Mesendoderm (in vitro differentiated cells): ENCODE measurements at places on chromosomes 5 and 9.

DNA sequence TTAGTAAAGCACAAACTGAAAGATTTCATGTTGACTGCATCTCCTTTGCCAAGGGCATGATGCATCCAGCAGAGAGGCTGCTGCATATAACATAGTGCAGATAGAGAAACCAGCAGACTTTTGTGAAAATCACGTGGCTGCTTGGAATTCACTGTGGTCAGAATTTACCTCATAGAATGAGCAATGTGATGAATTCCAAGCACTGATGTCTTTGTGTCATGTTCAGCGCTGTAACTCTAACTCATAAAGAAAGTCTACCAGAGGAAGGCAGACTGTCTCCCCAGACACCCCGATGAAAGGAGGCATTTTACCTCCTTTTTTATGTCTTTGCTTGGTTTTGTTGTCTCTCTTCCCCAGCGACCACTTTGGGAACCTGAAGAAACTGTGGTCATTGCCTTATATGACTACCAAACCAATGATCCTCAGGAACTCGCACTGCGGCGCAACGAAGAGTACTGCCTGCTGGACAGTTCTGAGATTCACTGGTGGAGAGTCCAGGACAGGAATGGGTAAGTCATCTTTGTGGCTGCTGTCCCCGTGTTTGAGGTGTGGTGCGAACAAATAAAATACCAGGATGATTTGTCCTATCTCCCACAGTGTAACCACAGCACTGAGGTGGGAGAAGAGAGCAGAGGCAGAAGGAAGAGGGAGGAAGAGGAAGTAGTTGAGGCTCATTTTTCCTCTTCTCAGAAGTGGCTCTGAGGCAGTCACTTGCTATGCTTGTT, 42.0 kb downstream of the ITK start:
- DNase-seq: no peak

GRCh38 chr9:12776513-12777055, 1.8 kb downstream of the LURAP1L start:
- DNase-seq: no peak

DNA sequence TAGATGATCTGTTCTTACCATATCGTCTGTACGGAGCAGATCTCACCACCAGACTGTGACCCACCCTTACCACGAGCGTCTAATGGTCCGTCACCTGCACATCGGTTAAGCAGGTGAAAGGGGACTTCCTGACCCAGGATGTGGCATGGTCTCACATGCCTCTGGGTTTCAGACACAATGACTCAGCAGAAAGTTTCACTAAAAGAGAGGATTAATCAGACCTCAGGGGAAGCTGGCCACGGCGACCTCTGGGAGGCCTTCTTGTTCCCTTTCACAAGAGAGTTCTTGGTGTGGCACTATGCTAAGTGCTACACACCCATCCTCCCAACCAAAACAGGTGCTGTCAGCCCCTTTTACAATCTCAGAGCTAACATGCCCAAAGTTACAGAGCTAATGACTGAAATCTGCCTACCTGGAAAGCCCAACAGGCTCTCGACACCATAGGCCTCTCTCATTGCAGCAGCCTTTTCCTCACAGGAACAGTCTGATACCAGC, 41.6 kb downstream of the ADAMTS12 start:
- DNase-seq: peak; percentile 80

DNA sequence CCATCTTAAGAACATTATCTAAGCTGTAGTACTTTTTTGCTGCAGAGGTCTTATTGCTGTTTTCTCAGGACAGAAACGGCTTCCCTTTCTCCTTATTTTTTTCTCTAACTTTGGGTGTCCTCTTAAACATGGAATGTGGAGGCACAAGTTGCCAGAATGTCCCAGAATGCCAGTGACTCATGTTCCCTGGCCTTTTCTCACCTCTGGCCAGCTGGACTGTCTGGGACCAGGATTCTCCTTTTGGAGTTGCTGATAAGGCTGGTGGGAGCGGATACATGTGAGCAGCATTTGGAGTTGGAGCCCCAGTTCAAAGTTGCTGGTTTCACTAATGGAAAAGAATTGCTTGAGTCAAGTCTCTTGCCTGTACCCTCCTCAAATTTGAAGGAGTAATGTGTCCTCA, 112.8 kb downstream of the ARHGAP26 start:
- DNase-seq: no peak

GRCh38 chr5:10140195-10140973, 109.3 kb downstream of the ATPSCKMT start:
- DNase-seq: peak; percentile 56

DNA sequence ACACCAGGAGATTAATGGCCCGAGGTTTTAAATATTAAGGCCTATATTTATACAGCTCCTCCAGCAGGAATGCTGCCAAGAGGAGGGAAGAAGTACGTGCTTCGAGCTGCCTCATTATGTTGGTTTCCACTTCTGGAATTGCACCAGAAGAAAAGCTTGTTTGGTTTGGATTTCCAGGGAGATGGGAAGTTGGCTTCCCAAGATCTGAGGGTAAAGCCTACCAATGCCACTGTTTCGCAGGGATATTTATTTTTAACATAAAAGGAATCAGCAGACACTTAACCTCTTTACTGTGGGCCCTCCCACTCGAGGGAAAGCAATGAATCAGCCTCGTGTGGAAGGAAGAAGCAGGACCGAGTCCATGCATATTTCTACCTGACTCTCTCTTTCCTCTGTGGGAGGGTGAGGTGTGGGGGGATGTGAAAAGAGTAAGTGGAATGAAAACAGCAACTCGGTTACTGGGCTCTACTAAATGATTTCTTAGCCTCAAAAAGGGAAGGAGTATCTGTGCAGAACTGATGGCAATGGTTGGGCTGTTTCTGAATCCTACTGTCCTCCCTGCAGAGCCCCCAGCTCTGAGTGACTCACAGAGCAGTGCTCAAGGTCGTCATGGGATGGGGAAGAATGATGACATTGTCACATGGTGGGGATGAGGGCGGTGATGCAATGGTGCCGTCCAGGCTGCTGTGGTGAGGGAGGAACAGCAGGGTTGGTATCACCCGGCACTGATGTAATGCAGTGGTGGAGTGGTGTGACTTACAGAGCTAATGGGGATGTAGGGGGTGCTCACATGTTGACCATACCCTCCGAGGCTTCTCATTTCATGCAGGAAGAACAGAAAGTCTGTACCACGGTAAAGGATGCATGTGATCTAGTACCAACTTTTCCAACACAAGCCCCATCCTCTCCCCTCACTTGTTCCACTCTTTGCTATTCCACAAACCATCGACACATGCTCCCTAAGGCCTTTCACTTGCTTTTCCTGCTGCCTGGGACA, 215.0 kb upstream of the PANK3 start:
- DNase-seq: peak; percentile 27

DNA sequence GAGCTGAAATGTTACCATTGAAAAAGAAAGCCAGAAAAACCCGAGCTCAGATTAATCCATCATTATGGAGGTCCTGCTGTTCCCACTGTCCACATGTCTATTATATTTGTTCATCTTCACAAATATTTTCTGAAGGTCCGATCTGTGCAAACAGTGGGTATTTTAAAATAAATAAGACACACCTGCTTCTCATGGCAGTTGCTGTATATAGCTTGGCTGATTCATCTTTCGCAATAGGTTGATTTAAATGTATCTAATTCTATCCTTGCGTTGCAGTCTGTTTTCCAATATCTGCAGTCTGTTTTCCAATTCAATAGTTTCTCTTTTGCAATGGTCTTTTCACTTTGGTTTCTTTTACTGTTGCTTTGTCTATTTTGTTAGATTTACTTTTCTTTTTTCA, 87.4 kb upstream of the PCA3 start:
- no peak for DNase-seq

- no peak for DNase-seq
Observed at GRCh38 chr5:137935190-137935589, 45.9 kb downstream of the PKD2L2 start.

DNA sequence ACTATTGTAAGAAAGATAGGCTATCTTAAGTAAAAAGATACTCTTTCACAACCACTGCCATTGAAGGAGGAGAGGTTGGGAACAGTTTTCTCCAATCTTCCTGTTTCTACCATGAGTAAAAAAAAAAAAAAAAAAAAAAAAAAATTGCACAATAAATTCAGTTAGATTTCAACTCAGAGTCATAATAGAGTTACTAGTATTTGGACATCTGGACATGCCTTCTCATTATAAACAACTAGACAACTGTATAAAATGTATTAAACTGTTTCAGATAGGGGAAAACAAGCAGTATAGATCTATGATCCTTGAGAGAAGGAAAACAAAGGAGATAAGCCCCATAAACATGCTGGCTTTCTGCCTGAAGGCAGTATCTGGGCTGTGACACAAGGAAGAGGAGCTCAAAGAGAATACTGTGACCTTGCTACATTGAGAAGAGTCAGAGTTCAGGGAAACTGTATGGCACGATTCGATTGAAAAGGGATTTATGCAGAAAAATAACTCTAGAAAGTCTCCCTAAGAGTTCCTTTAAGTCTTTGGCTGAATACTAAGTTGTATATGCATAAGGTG, 249.2 kb upstream of the POU5F2 start:
- DNase-seq: peak; percentile 71

- peak; percentile 91 for DNase-seq
Observed at GRCh38 chr5:73215891-73216610, 43.1 kb downstream of the TMEM174 start.

GRCh38 chr9:89648247-89649000, 43.6 kb downstream of the GADD45G start:
- no peak for DNase-seq

- DNase-seq: no peak
Observed at GRCh38 chr9:86470326-86470725, 116.1 kb upstream of the TUT7 start.

DNA sequence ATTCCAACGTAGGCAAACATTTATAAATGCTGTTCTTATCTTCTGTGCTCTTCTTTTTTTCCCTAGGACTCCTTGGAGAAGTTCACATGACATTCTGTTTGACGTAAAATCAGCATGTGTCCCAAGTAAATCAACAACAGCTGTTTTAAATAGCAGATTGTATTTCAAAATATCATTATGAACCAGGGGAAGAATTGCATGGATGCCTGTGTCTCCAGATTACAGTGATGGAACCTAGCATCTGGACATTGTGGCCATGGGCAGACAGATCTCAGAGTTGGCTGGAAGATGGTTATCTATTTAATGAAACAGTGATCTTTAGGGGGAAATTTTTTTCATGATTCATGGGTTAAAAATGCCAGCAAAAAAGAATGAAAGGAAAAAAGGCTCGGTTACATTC, 222.0 kb downstream of the MAN2A1 start:
- DNase-seq: no peak

DNA sequence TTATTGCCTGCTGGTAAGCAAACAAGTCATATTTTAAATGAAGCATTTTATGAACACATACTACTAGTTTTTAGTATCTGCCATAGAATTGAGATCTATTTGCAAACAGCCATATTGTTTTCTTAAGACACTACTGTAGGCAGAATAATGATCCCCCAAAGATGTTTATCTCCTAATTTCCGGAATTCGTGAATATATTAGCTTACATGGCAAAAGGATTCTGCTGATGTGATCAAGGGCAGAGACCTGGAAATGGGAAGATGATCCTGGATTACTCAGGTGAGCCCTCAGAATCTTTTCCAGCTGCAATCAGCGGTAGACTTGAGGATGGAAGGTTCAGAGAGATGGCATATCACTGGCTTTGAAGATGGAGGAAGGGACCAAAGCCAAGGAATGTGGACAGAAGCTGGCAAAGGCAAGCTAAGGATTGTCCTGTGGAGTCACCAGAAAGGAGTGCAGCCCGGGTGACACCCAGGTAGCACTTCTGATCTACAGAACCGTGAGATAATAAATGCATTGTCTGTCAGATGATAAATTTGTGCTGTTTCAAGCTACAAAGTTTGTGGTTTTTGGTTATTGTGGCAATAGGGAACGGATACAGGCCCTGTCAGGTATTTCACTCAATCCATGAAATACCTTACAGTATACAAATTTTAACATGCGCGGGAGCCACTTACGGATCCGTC, 1.0 kb upstream of the ERCC6L2 start:
- DNase-seq: peak; percentile 37

DNA sequence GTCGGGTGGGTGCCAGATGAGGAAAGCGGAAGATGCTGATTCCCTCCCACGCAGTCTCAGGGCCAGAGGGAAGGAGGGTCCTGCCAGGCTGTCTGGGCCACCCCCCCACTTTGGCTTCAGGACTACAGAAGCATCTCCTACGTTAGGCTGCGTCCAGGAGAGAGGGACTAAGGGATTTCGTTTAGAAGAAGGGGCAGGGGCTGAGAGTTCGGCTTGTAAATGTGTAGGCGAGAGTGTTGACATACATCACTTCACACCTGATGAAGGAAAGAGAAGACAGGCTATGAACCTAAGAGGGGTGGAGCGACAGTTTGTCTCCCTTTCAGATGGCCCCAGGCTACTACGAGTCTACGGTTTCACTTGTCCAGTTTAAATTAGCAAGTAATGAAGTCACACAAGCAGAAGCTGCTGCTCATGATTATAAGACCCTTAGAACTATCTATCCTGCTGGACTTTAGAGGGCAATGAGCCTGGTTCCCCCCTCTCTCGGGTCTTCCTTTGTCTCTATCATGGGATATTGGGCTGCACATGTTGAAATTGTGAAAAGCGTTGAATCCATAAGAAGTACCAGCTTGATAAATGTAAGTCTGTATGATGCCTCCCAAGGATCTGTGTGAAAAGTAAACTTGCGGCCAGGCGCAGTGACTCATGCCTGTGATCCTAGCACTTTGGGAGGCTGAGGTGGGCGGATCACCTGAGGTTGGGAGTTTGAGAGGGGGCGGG, 193.0 kb downstream of the AOPEP start:
- DNase-seq: no peak

DNA sequence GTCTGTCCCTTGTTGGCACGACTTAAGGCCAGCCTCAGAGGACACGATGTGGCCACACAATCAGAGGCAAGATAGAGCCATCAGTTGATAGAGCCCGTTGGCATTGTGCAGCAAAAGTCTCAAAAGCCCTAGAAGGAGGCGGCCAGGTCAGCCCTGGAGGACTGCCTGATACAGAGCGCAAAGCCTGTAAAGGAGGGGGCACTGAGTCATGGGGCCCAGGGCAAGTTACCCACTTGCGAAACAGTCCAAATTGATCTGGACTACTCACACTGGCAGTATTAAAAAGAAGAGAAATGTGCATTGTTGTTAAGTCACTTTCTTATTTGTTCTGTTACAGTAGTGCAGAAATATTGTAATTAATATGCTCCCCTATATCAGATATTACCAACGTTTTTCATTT, 51.5 kb downstream of the KLF9 start:
- no peak for DNase-seq

- peak; percentile 68 for DNase-seq
Observed at GRCh38 chr9:136694163-136694871, 7.1 kb upstream of the AGPAT2 start.

- peak; percentile 93 for DNase-seq
Observed at GRCh38 chr5:10441083-10441991, at the start of gene ROPN1L. Gene ROPN1L, plus strand, starts transcription at chr5:10441879. Its CDS starts 289 bp downstream, at chr5:10442168.

GRCh38 chr9:93292664-93293328, 108.9 kb downstream of the WNK2 start:
- no peak for DNase-seq
